ENCODE measurements at places on chromosomes 1 and 21.

DNA sequence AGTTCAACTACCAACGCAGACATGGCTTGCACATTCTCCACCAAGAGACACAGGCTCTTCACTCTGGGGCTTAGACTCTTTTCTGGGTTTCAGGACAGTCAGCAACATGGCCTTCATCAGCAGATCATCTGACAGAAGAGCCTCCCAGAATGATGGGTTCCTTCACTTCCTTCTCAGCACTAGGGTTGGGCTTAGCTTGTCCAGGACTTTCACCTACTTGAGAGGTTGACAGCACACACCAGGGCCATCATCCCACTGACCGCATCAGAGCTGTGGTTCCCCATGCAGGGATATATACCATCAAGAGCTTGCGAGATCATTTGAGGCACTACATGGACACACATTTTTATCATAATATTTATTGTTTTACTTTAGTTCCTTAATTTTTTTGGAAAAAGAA lies 10.4 kb upstream of the NCF2 start:
- no peak for DNase-seq

GRCh38 chr1:165137551-165138316 lies 218.8 kb downstream of the LMX1A start:
- no peak for DNase-seq

- DNase-seq = no peak
These were observed 101.7 kb downstream of the NAV1 start for GRCh38 chr1:201640624-201641023.

- DNase-seq = no peak
These were observed 115.7 kb downstream of the NEK7 start for GRCh38 chr1:198272492-198272891.

GRCh38 chr1:233707153-233707879 lies 93.4 kb downstream of the KCNK1 start:
- no peak for DNase-seq

DNA sequence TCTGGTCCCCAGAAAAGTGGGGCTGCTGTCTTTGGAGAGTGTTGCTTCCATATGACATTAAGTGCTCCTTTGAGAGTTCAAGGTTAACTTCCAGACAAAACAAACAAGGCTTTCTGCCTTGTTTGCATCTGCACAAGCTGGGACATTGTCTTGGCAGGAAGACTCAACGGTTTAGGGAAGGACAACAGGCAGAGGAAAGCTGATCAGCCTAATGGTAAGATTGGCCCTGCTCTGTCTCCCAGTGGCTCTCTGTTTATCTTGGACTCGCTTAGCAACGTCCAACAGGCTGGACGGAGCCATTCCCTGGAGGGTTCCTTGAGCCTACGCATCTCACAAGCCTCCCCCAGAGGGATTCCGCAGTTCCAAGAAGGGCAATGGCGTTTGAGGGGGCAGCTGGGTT lies 62.2 kb upstream of the SLC44A3 start:
- no peak for DNase-seq

GRCh38 chr1:247115141-247115510 lies 11.0 kb upstream of the ZNF669 start:
- no peak for DNase-seq

- no peak for DNase-seq
These were observed 179.1 kb downstream of the FASLG start for GRCh38 chr1:172837816-172838679.

DNA sequence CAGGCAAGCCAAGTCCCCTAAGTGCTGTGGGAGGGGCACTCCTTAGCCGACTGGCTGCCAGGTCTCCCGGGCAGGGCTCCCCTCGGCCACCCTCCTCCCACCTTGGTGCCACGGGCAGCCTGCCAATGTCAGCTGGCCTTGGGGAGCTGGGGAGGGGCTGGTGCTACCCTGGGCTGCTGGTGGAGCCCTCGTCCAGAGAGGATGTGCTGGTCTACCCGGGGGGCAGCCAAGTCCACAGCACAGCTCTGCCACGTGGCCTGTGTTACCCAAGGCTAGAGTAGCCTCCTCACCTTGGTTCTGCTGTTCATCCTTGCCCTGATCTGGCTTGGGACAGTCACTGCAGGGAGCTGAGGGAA lies 42.9 kb downstream of the CRYAA start:
- no peak for DNase-seq

DNA sequence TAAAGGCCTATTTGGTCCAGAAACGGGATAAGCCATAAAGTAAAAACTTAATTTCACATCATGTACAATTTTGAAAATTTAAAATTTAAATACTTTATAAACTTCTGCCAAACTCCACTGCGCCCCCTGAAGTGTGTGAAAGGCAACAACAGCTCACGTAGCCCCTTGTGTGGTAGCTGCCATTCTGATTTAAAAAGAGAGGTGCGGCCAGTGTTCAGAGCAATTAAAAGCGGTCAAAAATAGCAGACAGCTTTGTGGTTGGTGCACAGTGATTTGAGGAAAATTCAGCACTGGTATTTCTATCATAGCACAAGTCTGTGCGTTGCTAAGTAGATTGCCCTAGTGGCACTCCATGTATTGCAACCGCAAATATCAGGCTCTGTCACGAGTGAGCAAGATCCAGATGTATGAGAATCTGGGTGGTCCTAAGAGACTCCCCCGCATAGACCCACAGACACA lies 122.5 kb downstream of the ATG4C start:
- DNase-seq = no peak

GRCh38 chr1:215022204-215022603 lies 60.3 kb upstream of the KCNK2 start:
- DNase-seq = no peak

GRCh38 chr1:10950316-10951172 lies 61.9 kb upstream of the TARDBP start:
- no peak for DNase-seq

- DNase-seq = no peak
These were observed 78.7 kb downstream of the PAPPA2 start for GRCh38 chr1:176541663-176542062.

DNA sequence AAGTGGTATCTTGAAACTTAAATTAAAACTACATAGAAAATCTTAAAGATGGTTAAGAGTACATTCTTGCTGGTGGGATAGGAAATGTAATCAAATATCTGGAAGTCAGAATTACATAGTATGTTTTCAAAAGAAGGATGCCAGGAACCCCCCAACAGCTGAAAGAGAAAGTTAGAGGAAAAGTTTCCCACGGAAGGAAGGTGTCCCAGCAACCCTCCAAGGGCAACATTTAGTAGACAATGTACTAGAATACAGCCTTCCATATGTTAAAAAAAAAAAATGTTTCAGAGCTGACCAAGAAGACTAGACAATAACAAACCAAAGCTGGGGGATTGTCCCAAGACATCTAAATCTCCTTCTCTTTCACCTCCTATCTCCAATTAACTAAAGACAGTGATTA lies 2.2 kb downstream of the DEDD start:
- DNase-seq = no peak

- no peak for DNase-seq
These were observed 137.0 kb upstream of the DPT start for GRCh38 chr1:168865850-168866620.

DNA sequence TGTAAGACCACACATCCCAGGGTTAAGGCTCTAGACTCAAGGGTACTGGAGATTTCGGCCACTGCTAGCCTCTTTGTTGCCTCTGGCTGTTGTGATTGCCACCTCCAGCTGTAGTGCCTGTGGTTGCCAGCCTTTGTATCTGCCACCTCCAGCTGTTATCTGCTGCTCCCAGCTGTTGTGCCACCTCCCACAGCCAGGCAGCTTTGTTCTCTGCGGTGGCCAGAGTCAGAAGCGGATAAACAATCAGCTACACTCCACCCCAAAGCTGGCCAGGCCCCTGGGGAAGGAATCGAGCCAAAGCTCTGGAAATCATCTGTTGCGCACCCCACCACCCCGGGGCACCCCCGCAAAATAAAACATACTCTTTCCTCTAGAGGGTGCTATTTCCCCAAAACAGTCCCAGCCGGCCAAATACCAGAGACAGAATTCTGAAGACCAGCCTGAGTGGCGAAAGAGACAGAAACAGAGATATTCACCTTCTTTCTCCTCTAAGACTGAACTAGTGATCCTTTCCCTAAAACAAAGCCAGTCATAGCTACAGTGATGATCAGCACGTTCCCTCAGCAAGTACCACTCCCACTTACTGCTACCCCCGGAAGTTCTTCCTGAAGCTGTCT lies 14.8 kb upstream of the PIGM start:
- no peak for DNase-seq

GRCh38 chr1:242718967-242719366 lies 194.5 kb upstream of the PLD5 start:
- DNase-seq = no peak

DNA sequence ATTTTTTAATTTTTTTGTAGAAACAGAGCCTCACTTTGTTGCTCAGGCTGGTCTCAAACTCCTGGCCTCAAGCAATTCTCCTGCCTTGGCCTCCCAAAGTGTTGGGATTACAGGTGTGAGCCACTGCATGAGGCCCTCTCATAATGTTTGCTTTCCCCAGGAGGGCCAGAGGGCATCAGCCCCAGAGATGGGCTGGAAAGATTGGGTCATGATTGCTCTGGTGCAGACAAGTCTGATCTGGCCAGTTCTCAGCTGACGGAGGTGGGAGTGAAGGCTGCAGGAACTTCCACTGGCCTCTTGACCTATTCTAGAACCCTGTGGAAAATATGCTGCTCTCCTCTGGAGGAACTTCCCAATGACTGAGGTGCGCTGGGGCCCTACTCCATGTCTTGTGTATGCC lies 43.4 kb upstream of the RD3 start:
- no peak for DNase-seq
